ENCODE measurements at places on chromosomes 1 and 21.

DNA sequence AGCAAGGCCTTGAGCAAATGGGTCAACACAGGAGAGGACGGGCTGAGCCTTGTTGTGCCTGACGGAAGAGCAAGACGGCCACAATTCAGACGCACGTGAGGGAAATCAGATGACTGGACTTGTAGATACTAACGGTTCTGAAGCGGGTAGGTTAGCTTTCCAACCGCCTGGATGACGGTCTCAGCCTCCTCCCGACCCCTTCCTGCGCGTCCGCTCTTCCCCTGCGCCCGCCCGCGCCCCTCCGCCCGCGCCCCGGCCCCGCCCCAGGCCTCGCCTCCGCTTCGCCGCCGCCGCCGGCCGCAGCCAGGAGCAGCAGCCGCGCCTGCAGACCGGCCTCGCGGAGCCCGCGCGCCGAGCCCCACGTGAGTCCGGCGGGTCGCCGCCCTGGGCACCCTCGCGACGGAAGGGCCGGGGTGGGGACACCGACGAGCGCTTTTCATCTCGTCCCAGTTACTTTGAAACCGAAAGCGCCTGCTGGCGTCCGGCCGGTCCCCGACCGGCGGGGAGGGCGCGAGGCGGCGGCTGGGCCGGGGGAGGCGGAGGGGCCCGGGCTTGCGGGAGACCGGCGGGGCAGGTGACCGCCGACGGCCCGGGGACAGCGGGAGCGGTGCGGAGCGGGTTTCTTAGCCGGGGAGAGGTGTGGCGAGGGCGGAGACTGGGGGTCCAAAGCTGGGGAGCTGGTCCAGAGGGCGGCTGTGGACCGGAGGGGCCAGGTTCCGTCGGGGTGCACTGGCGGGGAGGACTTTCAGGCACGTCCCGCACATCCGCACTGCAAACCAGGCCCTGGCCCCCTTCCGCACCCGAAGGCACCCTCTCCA lies at the start of gene TRAF5:
TSS of gene TRAF5 (plus strand) at position 306 of the 818 bp plus-strand sequence. CDS start 26,407 bp downstream, outside the sequence.
- peak; percentile 52 for DNase-seq

GRCh38 chr1:118960567-118961136 lies 27.5 kb downstream of the TBX15 start:
- peak; percentile 23 for DNase-seq

DNA sequence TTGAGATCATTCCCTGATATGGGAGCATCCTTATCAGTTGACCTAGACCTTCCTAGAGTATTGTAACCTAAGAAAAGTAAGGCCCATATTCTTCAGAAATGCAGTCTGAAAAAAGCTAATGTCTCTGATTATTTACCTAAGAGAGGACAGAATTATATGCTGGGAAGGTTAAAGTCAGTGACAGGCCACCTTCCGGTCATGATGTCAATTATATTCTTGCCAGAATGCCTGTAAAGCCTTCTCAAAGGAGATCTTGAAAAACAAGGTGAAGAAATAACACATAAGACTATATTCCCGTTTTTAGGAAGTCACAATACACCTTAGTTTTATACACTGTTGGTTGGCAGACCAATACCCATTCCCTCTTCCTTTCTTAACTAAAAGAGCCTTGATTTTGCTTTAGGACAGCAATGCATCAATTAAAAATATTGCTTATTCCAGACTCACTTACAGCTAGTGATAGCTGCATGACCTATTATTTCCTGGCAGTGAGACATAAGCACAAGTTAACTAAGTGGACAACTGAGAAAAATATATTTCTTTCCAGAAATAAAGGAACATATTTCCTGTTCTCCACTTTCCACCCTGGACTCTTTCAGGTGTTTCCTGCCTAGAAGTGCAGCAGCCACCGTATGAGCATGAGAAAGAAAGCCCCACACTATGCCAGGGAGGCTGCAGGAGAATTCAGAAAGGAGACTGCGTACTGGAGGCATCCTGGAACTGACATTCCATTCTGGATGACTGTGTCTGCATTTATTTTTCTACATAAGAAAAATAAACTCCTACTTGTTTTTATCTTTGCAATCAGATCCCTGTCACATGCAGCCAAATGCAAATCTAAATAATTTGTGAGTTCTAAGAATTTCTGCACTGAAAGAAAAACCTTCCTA lies 332.9 kb upstream of the PTBP2 start:
- no peak for DNase-seq

DNA sequence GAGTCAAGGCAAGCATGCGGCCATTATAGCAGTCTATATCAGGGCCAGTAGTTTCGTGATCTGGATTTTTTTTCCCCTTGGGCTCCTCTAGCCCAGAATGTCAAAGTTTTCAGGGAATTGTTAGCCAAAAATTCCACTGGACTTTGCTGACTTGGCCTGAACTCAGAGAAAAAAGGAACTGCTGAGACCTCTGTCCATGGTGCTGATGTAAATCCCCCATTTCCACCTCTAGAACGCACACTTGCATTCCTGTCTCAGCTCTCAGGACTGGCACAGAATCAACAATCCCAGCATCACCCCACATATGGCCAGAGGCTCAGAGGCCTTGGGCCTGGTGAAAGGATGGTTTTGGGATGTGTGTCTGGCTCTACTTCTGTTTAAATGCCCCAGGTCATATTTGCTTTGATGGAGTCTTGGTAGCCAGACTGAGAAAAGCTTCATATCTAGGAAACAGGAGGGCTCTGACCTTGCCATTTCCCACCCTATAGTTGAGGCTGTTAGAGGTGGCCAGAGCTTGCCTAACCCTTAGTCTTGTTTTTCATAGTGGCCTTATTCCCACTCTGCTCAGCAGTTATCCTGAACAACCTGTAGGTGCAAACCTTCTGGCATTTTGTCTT lies 16.9 kb upstream of the EFCAB14 start:
- DNase-seq, result peak; percentile 43

DNA sequence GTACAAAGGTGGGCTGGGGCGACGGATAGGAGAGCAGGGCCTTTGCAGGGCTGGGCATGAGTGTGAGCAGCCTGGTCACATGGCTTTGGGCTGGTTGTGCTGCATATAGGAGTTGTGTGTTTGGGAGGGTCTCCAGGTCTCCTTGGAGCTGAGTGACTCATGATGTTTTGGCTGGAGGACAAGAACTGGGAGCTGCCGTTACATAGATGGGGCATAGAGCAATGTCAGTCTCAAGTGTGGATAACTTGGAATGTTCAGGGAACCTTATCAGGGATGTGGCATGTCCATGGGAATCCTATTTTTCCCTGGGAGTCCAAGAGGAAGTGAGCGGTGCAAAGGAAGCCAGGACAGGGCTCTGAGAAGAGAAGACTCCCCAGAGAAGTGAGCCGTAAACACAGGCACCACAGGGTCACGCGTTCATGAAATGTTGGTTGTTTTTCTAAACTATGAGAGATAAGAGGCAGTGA lies 136.4 kb upstream of the KCNE2 start:
- no peak for DNase-seq

DNA sequence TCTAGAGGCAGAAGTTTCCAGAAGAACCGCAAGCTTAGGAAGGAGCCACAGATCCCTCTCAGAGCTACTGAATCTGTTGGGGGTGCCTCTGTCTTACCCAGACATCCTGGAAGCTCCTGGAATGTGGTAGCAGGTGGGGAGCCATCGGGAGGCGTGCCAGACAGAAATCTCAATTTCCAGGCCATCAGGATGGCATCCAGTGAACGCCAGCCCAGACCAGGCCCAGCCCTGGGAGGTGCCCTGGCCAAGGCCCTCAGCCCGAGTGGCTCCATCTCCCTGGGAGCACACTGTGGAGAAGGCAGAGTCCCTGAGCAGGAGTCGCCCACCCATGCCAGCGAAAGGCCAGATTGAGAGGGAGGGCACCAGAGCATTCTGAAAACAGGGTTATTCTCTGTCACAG lies 2.5 kb downstream of the ABCA4 start:
- no peak for DNase-seq

- DNase-seq, result peak; percentile 51
These were observed 797 bp downstream of the WDR47 start for GRCh38 chr1:109040989-109041620.

GRCh38 chr1:11279630-11280029 lies 6.6 kb downstream of the UBIAD1 start:
- DNase-seq, result peak; percentile 76

DNA sequence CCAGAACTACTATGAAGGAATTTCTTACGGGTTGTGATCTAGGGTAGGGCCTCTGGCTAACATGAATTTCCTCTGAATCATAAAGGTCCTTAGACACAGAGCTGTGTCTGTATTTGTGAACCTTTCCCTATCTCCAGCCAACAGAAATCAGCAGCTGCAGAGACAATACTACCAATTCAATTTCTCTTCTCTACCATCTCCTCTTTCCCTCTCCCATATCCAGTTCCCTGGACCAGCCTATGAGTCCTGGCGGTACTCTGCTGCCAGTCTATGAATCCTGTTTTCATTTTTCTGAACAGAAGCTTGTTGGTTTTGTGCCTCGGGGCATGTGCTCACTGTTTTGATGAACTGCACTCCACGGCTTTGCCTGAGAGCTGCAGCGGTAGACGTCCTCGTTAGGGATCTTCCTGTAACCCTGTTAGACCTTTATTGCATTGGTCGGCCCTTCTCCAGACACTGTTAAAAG lies 458.0 kb upstream of the VAMP3 start:
- no peak for DNase-seq

GRCh38 chr1:168392958-168393549 lies 112.4 kb downstream of the TBX19 start:
- peak; percentile 14 for DNase-seq

- no peak for DNase-seq
These were observed 11.5 kb upstream of the KCNJ6 start for GRCh38 chr21:37927711-37928110.

GRCh38 chr1:61692155-61692800 lies 32.7 kb downstream of the TM2D1 start:
- no peak for DNase-seq

- no peak for DNase-seq
These were observed 154.3 kb upstream of the ZNF648 start for GRCh38 chr1:182215764-182216163.

GRCh38 chr21:37087188-37087587 lies 14.1 kb downstream of the TTC3 start:
- peak; percentile 33 for DNase-seq

- DNase-seq, result no peak
These were observed 464.6 kb downstream of the PCP4 start for GRCh38 chr21:40331804-40332203.

DNA sequence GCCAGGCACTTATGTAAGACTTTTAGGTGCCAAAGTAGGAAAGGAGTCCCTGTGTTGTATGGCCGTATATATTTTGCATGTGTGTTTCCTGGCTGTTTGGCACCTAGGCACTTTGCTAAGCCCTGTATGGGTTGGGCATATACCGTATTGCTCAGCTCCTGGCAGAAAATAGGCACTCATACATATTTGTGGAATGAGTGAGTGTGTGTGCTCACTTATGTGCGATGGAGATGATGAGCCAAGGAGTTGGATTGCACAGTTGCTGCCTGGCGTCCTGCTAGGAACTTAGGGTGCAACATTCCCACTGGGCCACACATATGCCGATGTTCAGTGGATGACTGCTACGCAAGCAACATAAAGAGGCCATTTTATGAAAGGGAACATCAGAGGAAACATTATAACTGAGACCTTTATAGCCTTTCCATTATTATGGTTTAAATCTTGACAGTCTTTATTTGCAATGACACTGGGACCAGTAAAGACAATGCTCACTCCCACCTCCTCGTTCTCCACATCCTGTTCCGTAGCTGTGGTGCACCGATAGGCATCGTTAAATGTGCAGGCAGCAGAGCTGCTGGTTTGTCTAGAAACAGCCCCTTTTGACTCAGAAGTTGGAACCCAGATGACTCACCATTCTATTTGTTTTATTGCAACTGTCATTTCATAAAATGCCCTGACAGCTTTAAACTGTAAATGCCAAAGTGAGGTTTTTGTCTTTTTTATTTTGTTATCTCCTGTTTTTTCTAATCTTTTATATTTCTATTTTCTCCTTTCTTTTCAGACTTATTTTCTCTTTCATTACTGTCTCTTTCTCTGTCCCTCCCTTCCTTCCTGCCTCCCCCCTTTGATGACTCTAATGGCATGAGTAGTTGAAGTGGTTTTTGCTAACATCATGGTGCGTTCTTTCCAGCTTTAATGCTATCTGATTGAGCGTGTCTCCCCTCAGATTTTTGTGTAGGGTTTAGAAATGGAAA lies 36.1 kb downstream of the PEX14 start:
- peak; percentile 43 for DNase-seq

- no peak for DNase-seq
These were observed 48.7 kb downstream of the NENF start for GRCh38 chr1:212481438-212481767.

GRCh38 chr1:182301026-182301436 lies 90.6 kb downstream of the GLUL start:
- DNase-seq, result peak; percentile 69

DNA sequence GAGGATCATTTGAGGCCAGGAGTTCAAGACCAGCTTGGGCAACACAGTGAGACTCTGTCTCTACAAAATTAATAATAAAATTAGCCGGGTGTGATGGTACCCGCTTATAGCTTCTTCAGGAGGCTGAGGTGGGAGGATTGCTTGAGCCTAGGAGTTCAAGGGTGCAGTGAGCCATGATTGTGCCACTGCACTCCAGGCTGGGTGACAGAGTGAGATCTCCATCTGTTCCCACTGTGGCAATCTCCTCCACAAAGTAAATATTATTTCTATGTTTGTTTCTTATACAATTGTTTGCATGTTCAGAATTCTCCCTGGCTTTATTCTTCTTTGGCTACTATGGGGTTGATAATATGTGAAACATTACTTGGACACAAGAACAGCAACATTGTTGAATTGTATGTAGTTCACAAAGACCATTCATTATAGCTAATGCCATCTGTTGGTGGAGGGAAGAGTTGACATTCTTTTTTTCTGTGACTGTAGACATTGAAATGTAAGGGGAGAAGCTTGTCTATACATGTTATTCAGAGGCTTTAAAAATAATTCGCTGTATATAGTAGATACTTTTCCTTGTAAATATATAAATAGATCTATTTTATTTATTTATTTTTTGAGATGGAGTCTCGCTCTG lies 47.8 kb upstream of the SRSF10 start:
- no peak for DNase-seq

- DNase-seq, result peak; percentile 75
These were observed 4.5 kb downstream of the HDGF start for GRCh38 chr1:156746728-156747631.

DNA sequence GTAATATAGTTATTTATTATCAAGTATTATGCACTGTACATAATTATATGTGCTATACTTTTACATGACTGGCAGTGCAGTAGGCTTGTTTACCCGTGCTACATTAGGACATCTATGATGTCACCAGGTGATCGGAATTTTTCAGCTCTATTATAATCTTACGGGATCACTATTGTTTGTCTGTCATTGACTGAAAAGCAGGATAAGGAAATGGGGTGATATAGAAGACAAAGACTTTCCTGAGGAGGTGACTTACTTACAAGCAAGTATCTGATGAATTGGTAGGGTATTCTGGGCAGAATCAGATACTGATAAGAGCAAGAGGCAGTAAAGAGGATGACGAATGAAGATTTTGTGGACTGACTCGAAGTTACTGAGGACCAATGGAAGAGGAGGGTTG lies 65.3 kb upstream of the CNN3 start:
- DNase-seq, result no peak

- DNase-seq, result no peak
These were observed 42.2 kb upstream of the SELENON start for GRCh38 chr1:25757846-25758185.

DNA sequence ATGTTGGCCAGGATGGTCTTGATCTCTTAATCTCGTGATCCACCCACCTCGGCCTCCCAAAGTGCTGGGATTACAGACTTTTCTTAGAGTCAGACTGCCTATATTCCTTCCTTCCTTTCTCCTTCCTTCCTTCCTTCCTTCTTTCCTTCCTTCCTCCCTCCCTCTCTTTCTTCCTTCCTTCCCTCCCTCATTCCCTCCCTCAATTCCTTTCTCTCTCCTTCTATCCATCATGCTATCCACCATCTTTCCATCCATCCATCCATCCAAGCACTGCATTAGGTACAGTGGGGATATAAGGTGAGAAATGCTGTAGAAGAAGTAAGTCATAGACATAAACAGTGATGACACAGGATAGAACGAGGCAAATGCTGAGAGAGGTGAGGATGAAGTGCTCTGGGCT lies 13.2 kb downstream of the LAMC2 start:
- DNase-seq, result no peak
